ENCODE measurements at places on chromosomes 1 and 21. TPM values are rescaled to one million over a fixed set of nuclear protein-coding genes. Genes with fewer than 3 reads are reported as not detected.

DNA sequence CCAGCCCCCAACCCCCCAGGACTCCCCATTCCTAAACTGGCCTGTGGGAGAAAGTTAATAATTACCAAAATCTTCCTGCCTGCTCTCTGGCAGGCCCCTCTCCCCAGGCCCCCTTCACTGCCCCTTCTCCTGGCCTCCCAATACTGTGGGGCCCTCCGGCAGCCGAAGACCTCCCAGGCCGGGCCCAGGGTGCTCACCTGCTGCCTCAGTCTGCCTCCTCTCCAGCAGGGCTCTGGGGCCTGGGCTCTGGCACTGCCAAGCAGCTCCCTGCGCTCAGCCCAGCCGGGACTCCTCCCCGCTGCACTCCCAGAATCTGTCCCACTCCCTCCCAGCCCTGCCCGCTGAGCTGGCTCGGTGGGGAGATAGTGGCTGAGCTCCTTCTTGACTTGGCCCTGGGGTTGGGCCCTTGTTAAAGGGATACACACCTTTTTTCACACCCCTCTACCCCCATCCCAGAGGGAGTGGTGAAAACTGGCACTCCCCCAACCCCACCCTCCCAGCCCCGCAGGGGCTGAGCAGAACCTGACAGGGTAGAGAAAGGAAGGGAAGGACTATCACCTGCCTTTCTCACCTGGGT is at the start of gene S100A16:
S100A16 (minus strand) TSS at position 383 of the 577 bp plus-strand sequence. CDS start 4,986 bp downstream, outside the sequence.
- DNase-seq = peak; percentile 60

RGS16 gene
- total RNA-seq = 0.91 TPM

DNA sequence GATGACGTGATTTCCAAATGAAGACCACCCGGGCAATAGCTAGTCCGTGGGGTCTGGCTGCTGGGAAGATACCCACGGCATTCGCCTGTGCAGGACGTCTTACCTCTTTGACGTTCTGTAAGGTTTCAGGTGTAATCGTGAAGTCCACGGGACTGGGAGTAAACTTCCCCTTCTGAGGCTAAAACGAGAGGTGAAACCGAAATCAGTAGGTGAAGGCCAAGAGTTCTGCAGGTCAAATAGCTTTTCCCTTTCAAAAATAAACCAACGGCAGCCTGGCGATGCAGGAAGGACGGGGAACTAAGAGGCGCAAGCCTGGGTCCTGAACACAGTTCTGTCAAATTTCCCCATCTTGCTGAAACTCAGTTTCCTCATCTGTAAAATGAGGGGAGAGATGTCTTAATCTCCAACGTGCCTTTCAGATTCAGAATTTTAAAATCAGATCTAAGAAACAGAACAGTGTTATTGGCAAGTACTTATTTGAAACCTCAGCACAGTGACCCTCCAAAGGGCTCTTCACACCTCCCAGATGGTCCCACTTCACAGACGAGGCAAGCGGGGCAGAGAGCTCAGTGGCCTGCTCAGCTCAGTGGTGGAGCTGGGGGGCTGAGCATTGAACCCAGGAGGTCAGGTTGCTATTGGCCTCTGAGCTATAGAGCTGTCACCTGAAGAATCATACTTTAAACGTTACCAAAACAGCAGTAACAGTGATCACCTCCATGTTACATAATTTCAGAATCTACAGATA is 34.7 kb downstream of the VPS26C start:
- no peak for DNase-seq

- DNase-seq = no peak
These were observed 109.0 kb downstream of the HMGB4 start for GRCh38 chr1:33972676-33973395.

DNALI1 gene
- 3.8 TPM for total RNA-seq

All from Daoy (cell line).